NCI-H2171 (cell line): ENCODE measurements at places on chromosomes 7 and 10.

DNA sequence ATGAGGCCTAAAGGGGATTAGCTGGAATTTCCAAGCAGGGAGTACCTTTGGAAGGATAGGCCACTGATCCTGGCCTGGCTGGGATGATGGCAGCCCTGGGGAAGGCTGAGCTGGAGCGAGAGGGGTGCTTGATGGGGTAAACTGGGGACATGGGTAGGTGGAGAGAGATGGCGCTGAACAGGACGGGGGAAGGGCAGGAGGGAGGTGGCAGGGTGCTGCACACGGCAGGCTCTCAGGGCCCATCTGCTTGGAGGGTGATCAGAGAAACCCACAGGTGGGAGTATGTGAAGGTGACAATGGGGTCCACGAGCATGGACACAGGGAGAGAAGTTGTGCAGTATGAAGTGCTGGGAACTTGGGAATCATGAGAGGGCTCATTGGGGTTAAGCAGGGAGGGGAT is 10.3 kb downstream of the MAT1A start:
- no peak for DNase-seq

- no peak for DNase-seq
These were observed 97.9 kb downstream of the RAB18 start for GRCh38 chr10:27601946-27602538.

DNA sequence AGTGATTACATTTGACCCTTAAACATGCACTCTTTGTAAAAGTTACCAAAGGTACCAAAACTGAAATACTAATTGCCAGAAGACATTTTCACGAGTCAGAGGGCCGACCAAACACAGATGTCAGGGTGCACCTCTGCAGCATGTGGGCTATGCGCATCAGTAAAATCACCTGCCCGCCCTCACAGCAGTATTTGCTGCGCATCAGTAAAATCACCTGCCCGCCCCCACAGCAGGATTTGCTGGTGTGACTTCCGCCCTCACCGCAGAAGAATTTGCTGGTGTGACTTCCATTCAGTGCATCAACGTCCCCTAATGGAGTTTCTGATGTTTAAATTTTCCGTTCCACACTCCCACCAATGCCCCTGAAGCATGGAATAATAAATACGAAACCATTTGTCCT is 202.9 kb downstream of the PTPRN2 start:
- DNase-seq, result no peak

- DNase-seq, result no peak
These were observed 70.7 kb downstream of the PROSER2 start for GRCh38 chr10:11893749-11894278.

GRCh38 chr7:69619635-69620034 is 21.4 kb downstream of the AUTS2 start:
- DNase-seq, result peak; percentile 31

GRCh38 chr10:50421026-50421719 is 169.9 kb upstream of the ASAH2 start:
- DNase-seq, result no peak

DNA sequence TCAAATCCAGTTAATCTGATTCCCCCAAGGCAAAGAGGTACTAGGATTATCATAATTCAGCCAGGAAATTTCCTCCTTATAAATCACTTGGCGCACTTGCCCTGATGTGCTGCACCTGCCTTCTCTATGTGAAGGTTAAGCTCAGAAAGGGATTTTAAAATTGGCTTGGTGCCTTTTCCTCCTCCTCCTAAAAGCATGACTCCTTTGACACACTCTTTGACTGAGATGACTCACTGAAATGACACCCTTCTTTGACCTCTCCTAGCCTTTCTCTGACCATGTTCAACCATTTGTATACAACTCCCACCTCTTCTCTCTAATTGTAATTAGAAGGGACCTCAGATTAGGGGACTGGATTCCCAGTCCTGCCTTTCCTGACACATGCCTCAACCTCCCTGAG is 46.5 kb downstream of the ABLIM1 start:
- no peak for DNase-seq

DNA sequence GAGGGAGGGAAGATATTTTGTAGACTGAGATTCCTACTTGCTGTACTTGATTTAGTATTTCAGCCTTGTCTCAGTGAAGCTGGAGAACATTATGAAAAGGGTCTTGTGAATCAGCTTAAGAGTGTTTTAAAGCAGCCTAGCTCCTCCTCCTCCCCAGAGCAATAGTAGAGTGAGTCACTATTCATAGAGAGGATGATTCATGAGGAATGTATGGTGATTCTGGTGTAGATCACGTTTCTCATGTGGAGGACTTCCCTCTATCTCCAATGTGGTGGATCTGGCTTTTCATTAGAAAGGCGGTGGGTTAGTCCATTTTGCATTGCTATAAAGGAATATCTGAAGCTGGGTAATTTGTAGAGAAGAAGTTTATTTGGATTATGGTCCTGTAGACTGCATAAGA is 340.1 kb upstream of the CHRM2 start:
- DNase-seq, result no peak

- DNase-seq, result no peak
These were observed 290.3 kb downstream of the GATA3 start for GRCh38 chr10:8344756-8345155.

DNA sequence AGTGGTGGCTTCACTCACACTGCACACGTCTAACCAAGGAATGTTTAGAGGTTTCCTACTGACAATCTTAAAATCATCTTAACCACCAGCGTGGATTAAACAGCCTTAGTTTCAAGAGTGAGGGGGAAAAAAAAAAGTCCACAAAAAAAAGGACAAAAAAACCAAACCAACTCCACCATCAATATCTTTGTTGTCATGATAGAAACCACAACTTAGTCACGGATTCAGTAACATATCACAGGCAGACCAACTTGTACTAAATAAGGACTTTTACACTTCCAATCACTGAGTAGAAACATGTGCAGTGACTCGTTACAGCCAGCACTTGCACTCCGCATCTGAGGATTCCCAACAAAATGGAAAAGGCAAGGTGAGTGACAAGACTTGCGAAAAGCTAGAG is 46.5 kb downstream of the FAM171A1 start:
- DNase-seq, result no peak

- DNase-seq, result peak; percentile 35
These were observed 117.6 kb downstream of the NRP1 start for GRCh38 chr10:33216661-33217427.

- no peak for DNase-seq
These were observed 615.2 kb downstream of the GRM8 start for GRCh38 chr7:126637538-126637937.

GRCh38 chr7:30802812-30803211 is 31.6 kb downstream of the MINDY4 start:
- DNase-seq, result no peak

DNA sequence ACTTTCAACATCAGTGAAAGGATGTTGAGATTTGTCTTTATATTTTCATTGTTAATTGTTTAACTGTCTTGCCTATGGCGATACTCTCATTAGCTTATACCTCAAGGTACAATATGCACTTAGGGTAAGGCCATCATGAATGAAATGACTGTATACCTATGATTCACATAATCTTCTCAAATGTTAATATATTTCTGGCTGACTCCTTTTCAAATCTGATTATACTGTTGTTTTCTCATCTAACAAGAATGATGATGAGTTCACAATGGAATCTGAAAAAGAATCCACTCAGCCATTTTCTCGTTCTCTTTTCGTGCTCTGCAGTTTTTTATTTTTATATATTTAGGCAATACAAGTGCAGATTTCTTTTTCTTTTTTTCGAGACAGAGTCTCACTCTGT is 159.1 kb downstream of the ARHGAP12 start:
- DNase-seq, result no peak

GRCh38 chr7:38669965-38670520 is 38.9 kb upstream of the AMPH start:
- DNase-seq, result no peak

DNA sequence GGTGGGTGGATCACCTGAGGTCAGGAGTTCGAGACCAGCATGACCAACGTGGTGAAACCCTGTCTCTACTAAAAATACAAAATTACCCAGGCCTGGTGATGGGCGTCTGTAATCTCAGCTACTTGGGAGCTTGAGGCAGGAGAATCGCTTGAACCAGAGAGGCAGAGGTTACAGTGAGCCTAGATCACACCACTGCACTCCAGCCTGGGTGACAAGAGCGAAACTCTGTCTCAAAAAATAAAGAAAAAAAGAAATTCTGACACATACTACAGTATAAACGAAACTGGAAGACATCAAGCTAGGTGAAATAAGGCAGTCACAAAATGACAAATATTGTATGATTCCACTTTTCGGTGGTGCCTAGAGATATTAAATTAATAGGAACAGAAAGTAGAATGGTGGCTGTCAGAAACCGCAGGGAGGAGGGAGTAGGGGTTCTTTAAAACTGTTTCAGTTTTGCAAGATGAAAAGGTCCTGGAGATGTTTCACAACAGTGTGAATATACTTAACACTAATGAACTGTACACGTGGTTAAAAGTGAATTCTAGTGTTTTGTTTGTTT is 23.2 kb downstream of the PILRA start:
- no peak for DNase-seq

DNA sequence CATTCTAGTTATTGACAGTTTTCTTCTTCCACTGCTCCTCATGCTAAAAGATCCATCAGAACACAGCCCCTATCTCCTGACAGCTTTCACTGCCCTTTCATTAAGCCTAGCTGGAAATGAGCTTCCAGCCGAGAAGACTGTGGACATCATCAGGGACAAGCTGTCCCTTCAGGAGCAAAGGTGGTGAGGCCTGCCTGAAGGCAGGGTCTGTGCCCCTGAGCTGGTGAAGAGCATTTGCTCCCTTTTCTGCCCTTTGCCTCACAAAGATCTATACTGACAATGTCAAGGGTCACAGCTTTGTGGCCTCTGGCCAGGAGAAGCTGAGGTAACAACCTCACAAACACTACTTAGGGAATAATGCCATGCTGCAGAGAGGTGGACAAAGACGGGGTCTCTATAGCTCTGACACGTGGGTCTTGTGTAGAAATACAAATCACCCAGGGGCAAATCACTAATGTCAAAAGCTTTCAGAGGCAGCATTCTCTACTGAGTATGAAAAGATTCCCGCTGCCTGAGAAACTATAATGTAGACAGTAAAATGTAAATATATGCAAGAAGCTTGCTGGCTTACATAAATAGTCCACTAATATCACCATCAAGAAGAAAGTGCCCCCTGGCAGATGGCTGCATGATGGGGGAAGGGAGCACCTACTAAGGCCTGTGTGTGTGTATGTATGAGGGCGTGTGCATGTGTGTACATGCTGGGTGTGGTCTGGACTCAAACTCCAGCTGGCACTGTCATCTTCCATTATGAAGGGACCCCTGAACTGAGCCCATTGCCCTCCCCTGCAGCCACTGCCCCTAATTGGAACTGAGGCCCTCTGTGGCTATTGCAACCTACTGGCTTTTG is 55.8 kb downstream of the HBP1 start:
- DNase-seq, result no peak

- peak; percentile 68 for DNase-seq
These were observed 128.6 kb upstream of the SLC26A5 start for GRCh38 chr7:103574576-103574975.
